Caki2 (cell line): ENCODE measurements at places on chromosomes 6 and 20.

DNA sequence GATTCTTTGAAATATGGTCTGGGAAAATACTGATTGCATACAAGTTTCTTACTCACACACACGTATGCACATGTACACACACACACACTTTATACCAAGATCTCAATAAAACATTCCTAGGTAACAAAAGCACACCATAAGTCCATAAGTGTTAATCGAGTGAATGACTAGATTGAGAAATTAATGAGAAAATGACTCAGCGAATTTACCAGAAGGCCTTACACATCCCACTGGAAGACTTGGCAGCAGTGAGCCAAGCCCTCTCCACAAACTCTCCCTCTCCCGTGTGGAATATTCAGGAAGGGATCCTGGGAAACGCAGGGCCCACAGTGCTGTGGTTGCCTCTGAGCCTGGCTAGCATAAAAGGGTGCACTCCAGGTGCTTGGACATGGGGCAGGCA, 227.2 kb downstream of the LY86 start:
- no peak for DNase-seq

- DNase-seq: no peak
Measured at GRCh38 chr6:29679962-29680361, 990 bp downstream of the ZFP57 start.

DNA sequence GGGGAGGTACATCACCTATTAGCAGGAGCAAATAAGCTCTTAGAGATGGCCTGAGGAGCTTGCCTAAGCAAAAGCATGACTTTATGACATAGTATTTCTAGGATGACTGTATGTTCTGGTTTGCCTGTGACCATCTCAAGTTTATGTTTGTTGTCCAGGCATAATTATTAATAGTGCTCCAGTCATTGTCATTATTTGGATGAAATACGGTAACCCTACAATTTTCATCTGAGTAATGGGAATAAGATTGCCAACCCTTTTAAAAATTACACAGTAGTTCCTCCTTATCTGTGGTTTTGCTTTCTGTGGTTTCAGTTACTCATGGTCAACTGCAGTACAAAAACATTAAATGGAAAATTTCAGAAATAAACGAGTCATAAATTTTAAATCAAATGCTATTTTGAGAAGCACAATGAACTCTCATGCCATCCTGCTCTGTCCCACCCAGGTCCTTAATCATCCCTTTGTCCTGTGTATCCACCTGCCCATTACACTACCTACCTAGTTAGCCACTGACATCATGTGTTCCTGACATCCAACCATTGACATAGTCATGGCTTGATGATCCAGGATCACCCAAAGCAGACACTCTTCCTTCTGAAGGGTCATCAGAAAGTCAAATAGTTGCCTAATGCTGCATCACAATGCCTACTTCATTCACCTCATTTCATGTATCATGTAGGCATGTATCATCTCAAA, 27.0 kb upstream of the TFB1M start:
- peak; percentile 57 for DNase-seq

DNA sequence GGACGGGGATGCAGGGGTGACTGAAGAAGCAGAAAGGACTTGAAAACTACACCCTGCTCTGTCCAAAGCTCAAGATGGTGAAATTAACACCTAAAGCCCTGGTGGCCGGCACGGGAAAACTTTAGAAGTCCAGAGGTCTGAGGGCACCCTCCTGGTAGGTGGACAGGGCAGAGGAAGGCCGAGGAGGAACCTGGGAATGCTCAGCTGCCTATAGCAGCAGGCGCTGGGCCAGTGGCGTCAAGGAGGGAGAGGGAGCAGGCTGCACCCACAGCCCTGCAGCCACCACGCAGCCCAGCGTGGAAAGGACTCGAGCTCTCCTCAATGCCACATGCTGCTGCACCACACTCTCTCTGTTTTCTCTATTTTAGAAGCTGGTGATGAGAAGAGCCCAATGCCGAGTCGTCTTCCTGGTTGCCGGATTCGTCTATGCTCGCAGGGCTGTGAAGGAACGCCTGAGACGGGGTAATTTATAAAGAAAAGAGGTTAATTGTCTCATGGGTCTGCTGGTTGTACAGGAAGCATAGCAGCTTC, 248.3 kb upstream of the AFDN start:
- no peak for DNase-seq

- DNase-seq: no peak
Measured at GRCh38 chr20:20827992-20828597, 115.7 kb upstream of the RALGAPA2 start.

DNA sequence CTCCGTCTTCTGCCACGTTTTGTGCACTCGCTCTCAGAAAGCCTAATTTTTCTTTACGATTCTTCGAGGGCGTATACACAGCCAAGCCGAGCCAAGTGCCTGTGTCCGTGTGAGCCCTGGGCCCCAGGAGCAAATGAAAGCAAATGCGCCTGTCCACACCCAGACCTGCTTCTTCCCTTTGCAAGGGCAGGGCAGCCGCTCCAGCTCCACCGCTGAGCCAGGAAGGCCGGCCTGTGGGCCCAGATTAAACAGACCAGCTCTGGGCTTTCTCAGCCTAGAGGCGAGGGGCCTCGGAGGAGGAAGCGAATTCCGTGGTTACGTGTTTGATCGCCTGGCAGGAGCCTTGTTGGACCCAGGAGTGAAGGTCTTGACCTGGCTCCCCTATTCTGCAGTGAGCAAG, 184.6 kb downstream of the SMOC2 start:
- DNase-seq: no peak

DNA sequence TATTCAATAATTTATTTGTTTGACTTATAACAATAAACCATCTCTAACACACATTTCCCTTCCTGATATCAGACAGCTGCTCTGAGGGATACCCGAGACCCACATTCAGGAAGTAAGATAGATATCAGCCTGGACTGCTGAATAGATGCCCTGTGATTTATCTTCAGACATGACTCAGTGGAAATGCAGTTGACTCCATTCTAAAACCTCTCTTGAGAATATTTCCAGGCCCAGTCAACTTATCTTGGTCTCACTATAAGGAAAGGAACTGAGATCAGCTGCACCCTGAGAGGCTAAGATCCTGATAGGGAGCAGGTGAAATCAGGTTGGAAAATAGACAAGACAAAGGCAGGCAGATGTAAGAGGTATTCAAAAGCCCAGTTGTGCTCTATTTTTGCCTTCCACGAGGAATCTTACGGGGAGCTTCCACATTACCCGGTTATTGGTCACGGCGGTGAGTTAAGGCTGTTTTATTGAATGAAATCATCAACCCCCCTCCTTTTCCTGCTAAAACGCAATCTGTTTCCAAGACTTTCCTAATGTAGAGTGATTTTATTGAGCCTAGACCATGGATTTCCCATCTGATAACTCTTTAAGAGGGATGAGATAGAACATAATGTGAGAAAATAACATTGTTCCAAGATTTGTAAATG, 25.5 kb downstream of the C6orf15 start:
- DNase-seq: no peak

- DNase-seq: no peak
Measured at GRCh38 chr20:2694519-2694918, 1.9 kb downstream of the EBF4 start.
